GM10248 (cell line): ENCODE measurements at places on chromosomes 1 and 21.
A peak's percentile ranks its signal among the peaks of the same experiment; 100 is the strongest.

DNA sequence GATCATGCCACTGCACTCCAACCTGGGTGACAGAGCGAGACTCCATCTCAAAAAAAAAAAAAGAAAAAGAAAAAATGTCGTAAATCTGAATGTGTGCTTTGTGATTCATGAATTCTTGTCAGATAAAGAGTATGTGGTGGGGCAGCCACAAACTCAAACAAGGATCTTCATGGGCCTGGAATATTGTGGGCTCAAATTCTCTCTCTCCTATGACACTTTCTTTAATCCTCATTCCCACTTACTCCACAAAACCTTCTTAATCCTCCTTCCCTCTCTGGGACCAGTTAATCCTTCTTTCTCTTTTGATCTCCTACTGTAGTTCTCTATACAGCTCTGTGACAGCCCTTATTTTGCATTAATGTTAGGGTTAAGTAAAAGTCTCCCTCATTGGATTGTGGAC lies 112.3 kb downstream of the AK5 start:
- DNase-seq = no peak

DNA sequence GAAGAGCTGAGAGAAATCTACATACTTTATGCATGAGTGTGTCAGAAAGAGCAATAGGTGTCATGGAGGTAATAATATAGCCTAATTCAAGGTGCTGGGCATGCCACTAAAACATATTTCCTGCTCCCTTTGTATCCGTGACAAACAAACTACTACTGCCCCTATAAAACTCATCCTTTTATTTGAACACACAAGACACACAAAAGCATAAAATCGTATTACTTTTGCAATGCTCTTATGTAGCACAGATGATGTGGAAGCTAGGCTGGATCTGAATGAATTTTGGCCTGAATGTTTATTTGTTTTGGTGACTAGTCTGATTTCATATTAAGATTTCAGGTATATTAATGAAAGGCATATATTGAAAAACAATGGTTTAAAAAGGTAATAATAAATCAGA lies 239.3 kb upstream of the NEGR1 start:
- no peak for DNase-seq

DNA sequence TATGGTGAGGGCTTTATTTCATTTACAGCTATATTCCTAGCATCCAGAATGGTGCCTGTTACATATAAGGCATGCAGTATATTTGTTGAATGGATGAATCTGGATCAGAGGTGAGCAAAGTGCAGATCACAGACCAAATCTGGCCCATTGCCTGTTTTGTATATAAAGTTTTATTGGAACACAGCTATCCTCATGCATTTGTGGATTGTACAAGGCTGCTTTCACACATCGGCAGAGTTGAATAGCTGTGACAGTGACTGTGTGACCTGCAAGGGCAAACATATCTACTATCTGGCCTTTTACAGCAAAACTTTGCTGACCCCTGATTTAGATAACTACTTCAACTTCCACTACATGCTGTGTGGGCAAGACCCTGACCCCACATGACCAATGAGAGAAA lies 54.0 kb upstream of the MRPS6 start:
- DNase-seq = no peak

DNA sequence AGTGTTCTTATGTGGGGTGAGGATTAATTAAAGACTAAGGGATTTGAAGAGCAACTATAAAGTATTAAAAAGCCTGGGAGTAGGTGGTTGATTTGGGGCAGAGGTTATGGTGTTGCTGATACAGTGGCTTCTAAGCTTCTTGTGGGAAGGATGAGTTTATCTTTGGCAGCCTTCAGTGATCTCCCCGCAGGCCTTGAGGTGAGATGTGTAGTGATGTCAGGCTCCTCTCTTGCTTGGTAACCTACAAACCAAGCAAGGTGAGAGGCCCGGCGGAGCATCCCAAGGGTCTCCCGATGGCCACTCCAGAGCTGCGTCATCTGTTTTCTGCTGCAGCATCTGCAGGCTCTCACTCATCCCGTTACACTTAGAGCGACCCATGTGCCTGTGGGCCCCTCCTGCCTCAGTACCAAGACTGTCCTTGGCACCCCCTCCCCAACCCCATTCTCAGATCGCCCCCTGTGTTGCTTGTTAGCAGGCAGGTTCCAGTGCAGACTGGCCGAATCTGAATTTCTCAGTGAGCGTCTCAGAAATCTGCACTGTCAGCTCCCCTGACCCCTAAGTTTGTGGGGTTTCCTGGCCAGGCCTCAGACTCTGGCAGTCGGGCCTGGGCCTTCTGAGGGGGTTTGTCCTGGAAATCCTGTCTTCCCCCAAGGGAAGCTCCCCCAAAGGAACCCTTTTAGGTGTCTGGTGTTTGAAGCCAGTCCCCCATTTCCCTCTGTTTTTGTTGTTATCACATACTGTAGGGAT lies 77.9 kb downstream of the GALNT2 start:
- no peak for DNase-seq

- no peak for DNase-seq
Measured at GRCh38 chr1:55670331-55671082, 455.3 kb upstream of the USP24 start.

DNA sequence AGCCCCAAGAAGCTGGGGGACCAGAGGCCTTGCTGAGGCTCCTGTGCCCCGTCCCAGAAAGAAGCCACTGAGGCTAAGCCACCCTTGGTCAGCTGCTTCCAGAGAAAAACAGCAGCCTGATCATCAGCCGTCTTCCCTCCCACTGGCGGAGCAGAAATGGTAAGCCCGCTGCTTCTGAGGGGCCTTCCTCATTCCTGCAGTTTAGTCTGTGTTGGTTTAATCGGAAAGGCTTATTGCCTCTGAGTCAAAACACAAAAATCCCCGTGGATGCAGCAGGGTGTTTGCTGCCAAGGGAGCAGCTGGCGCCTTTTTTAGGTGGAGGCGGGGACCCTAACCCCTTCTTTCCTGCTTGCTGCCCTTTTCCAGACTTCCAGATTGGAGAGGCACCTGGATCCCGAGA lies 33.9 kb downstream of the SPSB1 start:
- DNase-seq = no peak

GRCh38 chr1:247415423-247416361 lies at the start of gene NLRP3:
Gene NLRP3 (plus strand): TSS chr1:247416173. CDS start chr1:247418801, 2,628 bp downstream.
- DNase-seq = no peak

GRCh38 chr1:66090859-66091457 lies 298.3 kb downstream of the PDE4B start:
- DNase-seq = no peak

DNA sequence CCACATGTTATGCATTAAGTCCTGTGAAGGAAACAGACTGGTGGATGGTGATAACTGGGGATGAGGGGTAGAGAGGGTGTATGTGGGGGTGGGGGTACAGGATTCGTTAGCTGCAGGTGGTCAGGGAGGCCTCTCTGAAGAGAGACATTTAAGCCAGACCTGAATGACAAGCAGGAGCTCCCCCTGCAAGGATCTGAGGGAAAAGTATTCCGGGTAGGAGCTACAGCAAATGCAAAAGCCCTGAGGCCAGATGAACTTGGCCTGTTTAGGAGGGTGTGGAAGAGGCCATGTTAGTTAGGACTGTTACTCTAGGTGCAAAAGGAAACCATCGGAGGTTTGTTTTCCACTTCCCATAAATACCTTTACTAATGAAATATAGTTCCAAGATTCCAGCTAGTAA lies 9.9 kb downstream of the ARHGEF10L start:
- DNase-seq = no peak

DNA sequence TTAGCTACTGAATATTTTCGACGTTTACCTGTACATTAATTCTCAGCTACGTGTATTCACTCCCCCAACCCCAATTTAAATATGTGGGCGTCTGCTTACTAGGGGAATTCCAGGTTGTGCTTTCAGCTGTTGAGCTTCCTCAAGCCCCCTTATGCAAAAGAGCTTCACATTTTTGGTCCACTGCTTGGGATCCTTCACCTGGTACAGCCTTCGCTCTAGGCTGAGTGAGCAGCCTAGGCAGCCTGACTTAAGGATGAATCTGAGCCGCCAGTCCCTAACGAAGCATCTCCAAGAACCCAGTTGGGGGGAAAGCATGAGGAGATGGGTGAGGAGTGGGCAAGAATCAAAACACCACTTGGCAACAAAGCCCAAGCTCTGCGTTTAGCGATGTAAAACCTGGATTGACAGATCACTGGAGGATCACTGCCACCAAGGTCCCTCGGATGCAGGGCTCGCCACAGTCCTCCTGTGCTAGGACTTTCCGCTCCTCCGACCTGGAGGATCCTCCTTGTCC lies 674 bp downstream of the BCL10 start:
- DNase-seq = peak; percentile 35

- no peak for DNase-seq
Measured at GRCh38 chr21:38765056-38765455, 40.7 kb upstream of the ETS2 start.

- DNase-seq = peak; percentile 14
Measured at GRCh38 chr1:172180501-172181285, 239.8 kb upstream of the C1orf105 start.

GRCh38 chr1:74699331-74699730 lies 25.7 kb upstream of the ERICH3 start:
- no peak for DNase-seq
